ENCODE measurements at places on chromosomes 1 and 21.

DNA sequence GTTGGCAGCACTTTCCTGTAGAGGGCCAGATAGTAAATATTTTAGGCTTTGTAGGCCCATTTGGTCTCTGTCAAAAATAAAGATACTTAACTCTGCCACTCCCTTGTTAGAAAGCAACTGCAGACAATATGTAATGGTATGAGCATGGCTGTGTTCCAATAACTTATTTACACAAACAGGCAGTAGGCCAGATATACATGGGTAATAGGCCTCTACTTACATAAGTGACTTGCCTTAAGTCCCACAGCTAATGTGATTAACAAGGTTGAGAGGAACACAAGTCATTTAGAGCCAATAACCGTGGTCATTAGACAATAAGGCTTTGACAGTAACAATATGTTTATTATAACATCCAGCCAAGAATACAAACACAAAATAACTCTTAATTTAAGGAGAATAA, 17.4 kb downstream of the CCT8 start:
- no peak for DNase-seq

DNA sequence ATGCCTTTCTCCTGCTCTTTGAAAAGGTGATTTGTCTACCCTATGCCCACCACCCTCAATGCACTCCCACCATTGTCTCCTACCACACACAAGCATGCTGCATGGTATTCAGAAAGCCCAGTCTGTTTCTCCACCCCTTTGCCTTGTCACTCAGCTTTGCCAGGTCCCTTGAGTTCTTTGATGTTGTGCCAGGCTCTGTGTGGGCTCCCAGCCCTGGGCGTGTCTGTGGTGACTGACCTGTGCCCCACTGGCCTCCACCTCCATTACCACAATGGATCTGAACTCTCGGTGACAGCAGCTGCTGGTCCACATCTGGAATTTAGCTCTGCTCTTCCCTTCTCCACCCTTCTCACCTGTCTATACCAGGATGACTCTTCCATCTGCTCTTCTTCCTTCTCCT, 34.9 kb downstream of the ATP2B4 start:
- DNase-seq, result no peak

- DNase-seq, result no peak
These were observed 137.8 kb downstream of the GALNT2 start for GRCh38 chr1:230204842-230205241.

DNA sequence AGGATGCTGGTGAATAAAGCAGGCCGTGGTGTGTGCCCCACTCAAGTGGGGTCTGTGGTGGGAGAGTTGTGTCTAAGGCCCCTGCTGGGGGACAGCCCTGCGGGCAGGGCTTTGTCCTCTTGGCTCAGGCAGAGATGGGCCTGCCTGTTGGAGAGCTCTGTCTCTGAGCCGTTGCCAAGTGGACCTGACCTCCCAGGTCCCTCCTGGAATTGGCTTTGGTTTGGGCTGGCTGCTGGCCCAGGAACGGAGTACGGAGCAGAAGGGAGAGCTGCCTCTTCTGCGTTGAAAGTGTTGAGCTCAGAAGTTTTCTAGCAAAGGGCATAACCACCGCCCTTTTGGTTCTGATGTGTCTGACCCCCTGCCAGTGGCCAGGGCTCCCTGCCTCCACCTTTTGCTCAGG, 153.9 kb downstream of the PEX14 start:
- DNase-seq, result no peak

DNA sequence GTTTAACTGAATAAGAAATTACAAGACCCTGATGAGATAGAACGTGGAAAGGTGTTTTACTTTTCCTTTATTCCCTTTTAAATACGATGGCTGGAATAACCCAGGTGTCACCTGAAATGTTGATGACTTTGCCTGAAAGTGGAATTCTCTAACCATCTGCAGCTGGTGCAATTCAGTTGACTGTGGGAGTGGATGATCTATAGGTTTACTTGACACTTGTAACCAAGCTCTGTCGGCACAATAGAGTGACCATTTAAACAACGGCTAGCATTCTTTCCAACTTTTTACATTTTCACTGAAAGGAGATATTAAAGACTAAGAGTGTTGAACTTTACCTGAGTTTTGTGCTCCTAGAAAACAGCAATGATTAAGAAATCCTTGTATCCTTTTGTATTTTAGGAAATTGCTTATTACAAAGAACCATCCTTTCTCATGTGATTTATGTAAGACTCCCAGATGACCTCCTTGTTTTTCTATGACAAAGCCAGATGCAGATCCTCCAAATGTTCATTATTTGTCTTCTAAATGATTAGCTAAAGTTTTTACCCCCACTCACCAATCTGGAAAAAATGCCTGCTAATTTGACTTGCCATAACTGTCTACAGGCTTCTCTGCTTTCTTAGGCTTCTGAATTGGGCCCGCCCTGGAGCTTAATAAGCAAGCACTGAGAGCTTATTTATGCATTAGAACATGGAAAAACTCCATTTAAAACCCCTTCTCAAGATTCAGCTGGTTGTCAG, 129.5 kb upstream of the LRRC7 start:
- DNase-seq, result no peak

DNA sequence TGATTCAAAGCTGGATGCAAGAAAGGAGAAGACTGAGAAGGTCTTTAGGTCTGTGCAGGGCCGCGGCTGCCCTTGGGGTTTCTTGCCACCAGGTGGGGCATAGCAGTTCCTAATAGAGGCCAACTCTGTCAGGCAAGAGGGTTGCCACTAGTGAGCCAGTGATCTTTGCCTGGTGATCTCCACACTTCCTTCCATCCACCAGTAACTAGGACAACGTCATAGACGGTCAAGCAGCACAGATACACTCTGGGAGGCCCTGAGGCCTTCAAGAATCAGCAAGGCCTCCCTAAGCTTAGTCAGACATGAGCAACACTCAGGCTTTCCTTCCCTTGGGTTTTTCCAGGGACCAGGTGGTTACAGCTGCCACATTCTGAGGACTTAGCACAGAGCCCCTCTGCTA, 32.9 kb upstream of the ATP2B4 start:
- peak; percentile 51 for DNase-seq

DNA sequence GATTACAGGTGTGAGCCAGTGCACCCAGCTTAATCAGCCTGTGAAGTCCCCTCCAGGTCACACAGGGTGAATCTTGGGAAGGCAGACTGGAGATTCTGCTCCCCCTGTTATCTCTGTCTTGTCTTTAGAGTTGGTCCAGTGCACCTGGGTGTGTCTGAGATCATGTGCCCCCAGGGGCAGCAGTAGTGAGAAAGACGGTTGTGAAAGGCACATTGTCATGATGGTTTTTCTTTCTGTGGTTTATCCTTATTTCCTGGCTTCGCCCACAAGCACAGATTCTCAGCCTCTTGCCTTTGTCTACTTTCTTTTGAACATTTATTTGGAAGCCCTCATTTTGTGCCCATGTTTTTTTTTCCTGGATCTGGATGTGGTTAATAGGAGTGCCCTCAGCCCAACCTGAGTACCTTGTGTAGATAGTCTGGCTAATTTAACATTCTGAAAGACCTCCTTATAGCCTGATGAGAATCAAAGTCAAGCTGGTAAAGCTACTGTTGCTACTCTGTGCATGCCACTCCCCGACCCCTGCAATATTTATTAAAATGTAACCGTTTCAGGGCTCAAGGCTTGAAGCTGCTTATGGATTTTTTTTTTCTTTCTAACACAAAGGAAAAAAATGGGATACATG, 23.7 kb downstream of the UCK2 start:
- DNase-seq, result no peak

GRCh38 chr1:89512996-89513720, 11.5 kb upstream of the LRRC8B start:
- DNase-seq, result no peak

DNA sequence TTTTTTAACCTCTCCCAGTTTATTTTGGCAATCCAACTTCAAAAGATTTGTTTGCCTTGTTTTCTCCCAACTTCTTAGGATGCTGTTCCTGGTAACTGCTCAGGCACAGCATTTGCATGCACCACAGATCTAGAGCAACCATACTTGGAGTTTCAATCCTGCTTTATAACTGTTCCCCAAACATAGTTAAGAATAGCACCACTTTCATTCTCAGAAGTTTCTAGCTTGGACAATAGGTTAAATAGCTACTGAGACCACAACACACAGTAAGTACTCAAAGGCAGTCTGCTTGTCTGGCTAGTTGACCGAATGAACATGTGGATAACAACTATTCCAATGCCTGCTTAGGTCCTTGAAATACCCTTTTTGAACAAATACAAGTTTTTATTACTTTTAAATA, 76.8 kb downstream of the FOXJ3 start:
- DNase-seq, result no peak

DNA sequence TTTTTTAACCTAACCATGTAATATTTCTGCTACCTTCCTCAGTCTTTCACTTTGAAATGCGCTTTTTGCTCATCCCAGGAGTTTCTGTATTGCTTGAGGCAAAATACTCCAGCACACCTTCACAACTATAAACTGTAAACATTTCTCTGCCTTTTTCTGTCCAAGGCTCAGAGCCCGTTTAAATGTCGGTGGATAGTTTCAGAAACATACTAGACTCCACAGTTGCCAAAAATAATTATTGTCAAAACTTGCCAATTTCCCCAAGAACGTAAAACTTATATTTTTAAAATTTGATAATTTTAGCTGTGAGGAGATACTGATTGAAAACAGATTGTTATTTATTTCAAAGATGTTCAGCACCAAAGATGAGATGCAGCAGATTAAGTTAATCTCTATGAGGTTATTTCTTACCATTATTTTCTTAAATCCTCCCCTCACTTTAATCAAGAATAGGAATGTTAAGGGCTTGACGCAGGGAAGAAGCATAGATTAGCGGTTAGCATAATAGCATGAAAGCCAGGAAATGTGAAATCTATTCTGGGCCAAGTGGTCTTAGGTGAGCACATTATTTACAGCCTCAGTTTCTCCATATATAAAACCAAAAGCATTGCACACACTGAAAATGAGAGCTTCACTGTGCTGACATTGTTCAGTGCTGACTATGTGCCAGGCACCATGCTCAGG, 91.5 kb upstream of the ESRRG start:
- DNase-seq, result no peak

DNA sequence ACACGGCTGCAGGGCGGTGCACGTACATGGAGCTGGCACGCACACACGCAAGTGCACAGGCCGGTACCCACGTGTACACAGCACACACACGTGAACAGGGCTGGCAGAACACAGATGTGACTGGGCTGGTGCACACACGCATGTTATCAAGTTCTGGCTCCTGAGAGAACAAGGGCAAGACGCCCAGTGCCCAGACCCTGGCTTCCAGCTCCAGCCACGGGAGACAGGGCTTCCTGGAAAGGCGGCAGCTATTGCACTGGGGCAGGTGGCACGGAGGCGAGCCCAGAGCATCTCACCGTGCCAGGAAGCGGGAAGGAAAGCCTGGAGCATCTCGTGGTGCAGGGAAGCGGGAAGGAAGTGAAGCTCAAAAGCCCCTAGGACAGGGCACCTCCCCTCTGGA, 5.9 kb downstream of the SDF4 start:
- DNase-seq, result no peak

GRCh38 chr1:115753830-115754229, 14.7 kb downstream of the CASQ2 start:
- DNase-seq, result no peak

DNA sequence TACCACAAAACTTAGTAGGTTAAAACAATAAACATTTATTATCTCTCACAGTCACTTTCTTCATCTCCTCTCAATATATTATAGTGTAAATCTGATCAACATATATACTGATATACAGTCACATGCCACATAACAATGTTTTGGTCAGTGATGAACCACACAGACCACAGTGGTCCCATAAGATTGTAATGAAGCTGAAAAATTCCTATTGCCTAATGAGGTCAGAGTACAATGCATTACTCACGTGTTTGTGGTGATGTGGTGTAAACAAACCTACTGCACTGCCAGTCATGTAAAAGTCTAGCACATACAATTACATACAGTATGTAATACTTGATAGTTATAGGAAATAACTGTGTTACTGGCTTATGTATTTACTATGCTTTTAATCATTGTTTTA, 30.1 kb downstream of the OLFML3 start:
- DNase-seq, result no peak

GRCh38 chr1:28718586-28719331, 18.0 kb upstream of the YTHDF2 start:
- no peak for DNase-seq

GRCh38 chr1:160579216-160579701, at the start of gene CD84:
TSS of gene CD84 (minus strand) at chr1:160579496. CDS start at chr1:160579437, 59 bp downstream.
- DNase-seq, result no peak

GRCh38 chr1:24779689-24780464, 34.6 kb downstream of the CLIC4 start:
- DNase-seq, result no peak

Measured in activated CD4-positive, alpha-beta T cell treated with anti-CD3 and anti-CD28 coated beads, Interleukin-2, amount 50 U/mL, for 4 hours (primary cell).